ENCODE measurements at places on chromosomes 6 and 20.
A peak's percentile ranks its signal among the peaks of the same experiment; 100 is the strongest.

DNA sequence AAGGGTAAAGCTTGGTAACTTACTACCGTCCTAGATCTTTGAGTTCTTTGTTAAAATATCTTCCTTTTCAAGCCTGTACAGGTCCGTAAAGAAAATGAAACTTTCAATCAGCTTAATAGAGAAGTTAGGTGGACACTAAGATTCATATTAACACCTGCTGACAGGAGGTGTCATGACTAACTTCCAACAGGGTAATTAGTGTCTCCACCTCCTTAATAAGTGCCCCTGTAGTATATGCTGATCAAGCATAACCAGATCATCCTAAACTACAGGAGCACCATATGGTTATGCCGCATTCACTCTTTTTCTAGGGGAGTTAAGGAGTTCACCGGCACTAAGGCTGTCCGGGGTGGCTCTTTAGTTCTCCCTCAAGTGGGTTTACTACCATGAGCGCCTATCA, 23.9 kb upstream of the RALGAPA2 start:
- DNase-seq = no peak

- DNase-seq = peak; percentile 43
Observed at GRCh38 chr6:166942393-166943168, 13.8 kb downstream of the RNASET2 start.

GRCh38 chr6:21808551-21809242, 215.1 kb downstream of the SOX4 start:
- DNase-seq = peak; percentile 67

GRCh38 chr6:56637640-56638039, 5.0 kb downstream of the DST start:
- peak; percentile 65 for DNase-seq

GRCh38 chr6:159819098-159819497, 19.0 kb downstream of the PNLDC1 start:
- no peak for DNase-seq

DNA sequence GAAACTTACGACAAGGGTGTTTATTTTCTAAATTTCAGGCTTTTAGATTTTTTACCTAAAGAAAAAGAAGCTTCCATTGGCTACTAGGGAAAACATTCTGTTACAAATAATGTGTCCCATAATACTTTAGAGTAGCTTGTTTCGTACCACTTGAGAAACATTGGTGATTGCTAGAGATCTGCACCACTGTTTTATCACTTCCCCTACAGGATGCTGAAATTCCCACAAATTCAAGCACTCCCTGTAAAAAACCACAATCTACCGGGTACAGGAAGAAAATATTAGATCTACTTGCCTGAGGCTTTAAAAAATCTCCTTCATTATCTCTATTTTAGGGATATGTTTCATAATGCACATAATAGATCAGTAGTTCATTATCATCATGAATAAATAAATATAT, 29.9 kb downstream of the SEL1L2 start:
- no peak for DNase-seq

DNA sequence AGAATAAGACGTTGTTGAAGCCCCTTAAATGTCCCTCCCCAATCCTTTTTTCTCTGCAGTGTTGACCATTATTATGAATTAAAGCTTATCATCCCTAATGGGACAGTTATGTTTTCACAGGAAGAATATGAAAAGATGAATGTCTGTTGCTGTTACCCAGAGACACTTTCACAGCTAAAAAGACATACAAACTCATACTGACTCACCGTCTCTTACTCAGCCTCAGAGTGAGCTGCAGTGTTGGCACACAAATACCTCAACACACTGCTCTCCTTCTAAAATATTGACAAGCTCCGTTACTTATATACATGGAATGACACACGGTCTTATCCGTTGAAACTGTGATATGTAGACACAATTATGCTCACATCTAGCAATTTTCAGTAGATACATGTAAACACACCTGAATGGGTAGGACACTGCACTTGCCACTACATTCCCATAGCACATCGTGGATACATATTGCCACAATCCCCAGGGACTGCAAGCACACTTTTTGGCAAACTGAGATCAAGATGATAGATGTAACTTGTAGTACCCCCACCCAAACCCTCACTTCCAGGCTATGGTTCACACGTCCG, 9.6 kb upstream of the SAPCD1 start:
- peak; percentile 88 for DNase-seq

DNA sequence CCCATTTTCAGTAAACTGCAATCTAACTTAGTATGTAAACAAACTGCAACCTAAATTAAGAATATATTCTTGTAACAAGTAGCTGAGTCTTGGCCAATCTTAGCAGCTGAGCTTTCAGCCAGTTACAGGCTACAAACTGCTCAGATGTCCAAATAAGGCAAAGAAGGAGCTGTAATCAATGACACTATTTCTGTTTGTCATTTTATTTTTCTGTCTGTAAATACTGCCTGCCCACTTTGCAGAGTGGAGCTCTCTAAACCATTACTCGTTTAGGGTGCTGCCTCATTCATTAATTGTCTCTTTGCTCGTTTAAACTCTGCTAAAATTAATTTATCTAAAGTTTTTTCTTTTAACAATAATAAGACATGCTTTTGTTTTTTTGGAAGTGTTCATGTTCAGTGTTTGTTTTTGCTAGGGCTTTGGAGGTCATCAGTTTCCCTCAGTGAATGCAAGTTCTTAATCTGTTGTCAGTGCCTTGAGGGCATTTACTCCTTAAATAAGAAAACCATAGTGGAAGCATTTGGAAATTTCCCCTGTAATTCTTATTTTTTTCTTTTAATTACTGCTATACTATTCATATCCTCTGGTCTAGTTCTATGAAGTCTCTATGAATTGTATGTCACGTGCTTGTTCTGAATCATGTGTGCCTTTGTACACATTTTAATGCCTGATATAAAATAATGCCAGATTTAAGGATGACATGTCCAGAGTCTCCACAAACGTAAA, 3.6 kb upstream of the PRL start:
- peak; percentile 31 for DNase-seq

- no peak for DNase-seq
Observed at GRCh38 chr6:161074496-161075121, 83.0 kb downstream of the MAP3K4 start.

DNA sequence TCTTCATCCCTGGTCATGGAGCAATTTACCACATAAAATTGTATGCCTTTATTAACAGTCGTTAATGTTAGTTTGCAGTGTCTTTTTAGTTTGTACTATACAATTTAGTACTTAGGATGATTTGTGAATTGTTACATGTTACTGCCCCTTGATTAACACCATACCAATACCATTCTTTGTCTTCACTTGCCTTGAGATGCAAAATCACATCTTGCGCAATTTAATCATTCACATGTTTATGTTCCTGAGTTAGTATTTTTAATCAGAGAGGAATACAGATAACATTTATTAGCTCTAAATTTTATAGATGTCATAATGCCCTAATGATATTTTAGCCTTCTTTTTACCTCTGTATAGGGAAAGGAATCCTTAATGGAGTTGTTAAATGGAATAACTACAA, 114.1 kb downstream of the SCAF8 start:
- DNase-seq = peak; percentile 21

DNA sequence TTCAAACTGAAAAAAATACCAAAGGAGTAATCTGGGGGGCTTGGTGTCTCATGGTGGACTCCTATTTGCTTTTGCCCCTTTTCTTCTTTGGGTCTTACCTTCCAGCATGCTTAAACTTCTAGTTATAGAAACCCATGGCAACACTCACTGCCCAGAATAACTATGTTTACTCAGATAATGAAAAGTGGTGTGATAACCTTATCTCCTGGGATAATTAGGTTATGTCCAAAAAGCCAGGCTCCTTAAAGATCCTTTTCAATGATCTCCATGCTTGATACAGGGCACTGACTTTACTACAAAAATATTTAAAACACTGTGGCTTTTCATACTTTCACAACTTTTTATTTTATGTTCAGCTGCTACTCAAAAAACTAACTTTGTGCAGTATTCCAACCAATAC, 245.6 kb downstream of the PRKN start:
- no peak for DNase-seq

- peak; percentile 43 for DNase-seq
Observed at GRCh38 chr6:47161176-47161687, 119.1 kb upstream of the ADGRF1 start.

DNA sequence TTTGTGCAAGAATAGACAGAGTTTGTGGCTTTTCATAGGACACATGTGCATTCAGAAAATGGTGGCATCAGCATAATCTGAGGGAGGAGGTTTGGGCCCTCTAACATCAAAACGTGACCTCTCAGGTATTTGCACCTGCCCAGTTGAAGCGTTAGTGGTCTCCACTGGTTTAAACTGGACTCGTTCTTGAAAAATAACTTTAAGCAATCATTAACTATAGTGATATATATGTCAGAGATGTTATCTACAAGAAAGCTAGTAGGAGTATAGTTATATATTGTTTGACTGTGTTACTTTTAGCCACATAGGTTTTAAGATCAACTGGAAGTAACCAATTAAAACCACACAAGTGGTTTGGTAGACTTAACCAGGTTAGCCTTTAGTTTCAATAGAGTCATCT, 607.4 kb downstream of the MAFB start:
- DNase-seq = no peak

GRCh38 chr6:11012976-11013720, 31.0 kb downstream of the ELOVL2 start:
- no peak for DNase-seq

DNA sequence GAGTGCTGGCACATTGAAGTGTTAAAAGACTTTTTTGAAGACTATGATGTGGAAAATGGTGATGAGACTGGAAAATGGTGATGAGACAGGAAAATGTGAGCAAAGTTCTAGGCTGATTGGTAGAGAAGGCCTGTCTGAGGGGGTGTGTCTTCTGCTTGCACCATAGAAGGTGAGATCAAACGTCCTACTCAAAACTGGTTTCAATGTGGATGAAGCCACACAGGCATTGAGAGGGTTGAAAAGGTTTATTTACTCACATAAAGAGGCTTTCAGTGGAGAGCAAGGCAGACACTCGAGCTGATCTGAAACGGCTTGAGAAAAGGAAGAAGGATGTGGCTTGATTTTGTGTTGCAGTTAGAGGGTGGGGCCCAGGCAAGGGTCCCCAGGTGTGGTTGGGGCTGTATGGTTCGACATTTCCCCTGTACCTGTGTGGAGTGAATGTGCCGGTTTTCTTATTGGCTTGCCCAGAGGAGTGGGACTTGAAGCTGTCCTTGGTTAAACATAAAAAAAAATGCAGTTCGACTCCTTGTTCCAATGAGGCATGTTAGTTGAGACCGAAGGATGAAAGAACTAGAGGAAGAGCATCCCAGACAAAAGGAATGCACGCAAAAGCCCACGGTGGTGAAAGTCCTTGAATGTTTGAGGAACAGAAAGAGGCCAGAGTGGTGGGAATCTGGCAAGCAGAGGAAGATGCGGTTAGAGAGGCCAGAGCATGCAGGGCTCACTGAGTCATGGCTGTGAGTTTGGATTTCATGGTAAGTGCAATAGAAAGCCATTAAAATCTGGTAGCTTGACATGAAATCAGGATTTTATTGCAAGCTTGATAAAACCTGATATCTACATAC, 172.3 kb downstream of the EPM2A start:
- DNase-seq = peak; percentile 39

- no peak for DNase-seq
Observed at GRCh38 chr6:7585287-7585930, 4.6 kb upstream of the SNRNP48 start.

GRCh38 chr6:26437550-26437949, 2.8 kb upstream of the BTN3A3 start:
- DNase-seq = no peak

GRCh38 chr6:134457941-134458340, 140.0 kb upstream of the SGK1 start:
- no peak for DNase-seq

DNA sequence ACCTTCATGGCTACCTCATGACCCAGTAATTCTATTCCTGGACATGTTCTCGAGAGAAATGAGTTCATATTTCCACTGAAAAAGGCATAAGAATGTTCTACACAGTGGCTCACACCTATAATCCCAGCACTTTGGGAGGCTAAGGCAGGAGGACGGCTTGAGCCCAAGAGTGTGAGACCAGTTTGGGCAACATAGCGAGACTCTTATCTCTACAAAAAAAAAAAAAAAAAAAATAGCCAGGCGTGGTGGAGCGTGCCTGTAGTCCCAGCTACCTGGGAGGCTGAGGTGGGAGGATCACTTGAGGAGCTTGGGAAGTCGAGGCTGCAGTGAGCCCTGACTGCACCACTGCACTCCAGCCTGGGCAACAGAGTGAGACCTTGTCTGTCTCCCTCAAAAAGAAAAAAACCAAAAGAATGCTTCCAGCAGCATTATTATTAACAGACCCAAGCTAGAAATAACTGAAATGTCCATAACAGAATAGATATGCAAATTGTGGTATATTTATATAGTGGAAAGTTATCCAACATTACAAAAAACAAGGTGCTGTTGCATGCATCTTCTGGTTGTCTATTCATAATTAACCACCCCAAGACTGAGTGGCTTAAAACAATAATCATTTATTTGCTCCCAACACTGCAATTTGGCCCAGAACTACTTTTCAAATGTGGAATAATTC, 9.4 kb upstream of the RAB44 start:
- DNase-seq = no peak

GRCh38 chr20:44467289-44467883, 8.3 kb upstream of the TTPAL start:
- DNase-seq = peak; percentile 59

Measured in iris pigment epithelial cell (primary cell).